Activated CD4-positive, alpha-beta T cell treated with anti-CD3 and anti-CD28 coated beads, Interleukin-2, Interleukin-6, amounts not matched to agents 100 ng/mL and 50 ng/mL, durations not matched to agents 16 hours and 8 hours (primary cell): ENCODE measurements at places on chromosomes 13 and 19.

DNA sequence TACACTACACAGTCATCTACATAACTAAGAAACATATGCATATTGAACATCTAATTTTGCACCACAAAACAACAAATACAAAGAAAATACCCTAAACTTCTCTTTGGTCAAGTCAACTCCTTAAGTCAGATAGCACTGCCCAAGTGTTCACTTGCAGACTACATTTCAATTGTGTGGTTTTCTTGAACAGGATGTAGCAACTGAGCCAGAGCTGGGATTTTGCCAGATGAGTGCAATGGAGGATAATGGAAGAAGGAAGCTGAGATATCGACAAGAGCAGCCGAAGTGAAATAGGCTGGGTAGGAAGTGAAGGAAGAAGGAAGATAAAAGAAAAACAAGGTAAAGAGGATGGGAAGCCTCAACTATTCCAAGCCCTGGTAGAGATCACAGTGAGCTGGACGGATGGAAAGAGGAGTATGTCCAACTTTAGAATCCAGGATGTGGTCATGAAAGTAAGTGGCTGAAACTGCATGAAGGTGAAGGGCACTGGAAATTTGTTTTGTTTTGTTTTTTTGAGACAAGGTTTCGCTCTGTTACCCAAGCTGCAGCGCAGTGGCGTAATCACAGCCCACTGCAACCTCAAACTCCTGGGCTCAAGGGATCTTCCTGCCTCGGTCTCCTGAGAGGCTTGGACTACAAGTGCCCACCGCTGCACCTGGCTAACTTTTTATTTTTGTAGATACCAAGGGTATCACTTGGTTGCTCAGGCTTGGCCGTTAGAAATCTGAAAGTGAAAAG is 15.0 kb downstream of the NUFIP1 start:
- no peak for DNase-seq

DNA sequence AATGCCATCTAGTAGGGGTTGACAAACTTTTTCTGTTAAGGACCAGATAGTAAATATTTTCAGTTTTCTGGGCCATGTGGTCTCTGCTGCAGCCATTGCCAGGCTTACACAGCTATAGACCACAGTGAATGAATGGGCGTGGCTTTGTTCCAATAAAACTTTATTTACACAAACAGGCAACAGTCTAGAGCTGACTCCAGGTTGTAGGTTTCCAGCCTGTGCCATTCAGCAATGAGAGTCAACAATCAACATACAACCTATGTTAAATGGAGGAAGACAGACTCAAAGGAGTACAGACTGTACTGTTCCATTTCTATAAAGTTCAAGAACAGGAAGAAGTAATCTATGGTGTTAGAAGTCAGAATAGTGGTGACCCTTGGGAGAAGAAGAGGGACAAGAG is 15.2 kb upstream of the IZUMO2 start:
- no peak for DNase-seq

- no peak for DNase-seq
These were observed 62.0 kb downstream of the ABCC4 start for GRCh38 chr13:95239283-95239682.

DNA sequence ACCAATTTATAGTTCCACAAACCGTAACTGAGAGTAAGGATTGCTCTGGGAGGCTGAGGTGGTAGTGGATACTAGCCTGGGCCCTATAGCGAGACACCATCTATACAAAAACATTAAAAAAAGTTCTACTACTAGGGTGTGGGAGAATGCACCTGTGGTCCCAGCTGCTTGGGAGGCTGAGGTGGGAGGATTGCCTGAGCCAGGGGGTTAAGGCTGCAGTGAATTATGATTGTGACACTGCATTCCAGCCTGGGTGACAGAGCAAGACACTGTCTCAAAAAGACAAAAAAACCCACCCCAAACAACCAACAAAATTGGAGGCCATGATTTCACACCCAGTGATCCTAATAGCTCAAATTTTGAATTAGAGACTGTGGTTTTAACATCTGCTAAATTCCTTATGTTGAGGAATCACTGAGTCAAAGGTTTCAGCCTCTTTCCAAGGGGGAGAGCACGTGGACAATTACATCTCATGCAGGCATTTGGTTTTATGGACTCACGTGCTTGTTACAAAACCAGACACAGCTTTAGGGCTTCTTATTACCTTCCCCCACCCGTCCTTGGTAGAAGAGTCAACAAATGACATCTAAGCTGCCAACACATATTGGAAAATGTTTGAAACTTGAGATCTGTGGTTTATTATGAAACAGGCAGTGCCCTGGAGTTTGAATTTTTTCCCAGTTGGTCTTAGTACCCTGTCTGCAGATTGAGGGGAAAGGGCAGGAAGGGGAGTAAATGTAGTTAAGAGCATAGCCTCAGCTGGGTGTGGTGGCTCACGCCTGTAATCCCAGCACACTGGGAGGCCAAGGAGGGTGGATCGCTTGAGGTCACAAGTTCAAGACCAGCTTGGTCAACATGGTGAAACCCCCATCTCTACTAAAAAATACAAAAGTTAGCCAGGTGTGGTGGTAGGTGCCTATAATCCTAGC is 18.5 kb downstream of the CYP2A6 start:
- no peak for DNase-seq
